Ovary (tissue), 10 donors: ENCODE measurements at places on chromosomes 5 and 9. TPM values are rescaled to one million over a fixed set of nuclear protein-coding genes. Genes with fewer than 3 reads are reported as not detected.

DNA sequence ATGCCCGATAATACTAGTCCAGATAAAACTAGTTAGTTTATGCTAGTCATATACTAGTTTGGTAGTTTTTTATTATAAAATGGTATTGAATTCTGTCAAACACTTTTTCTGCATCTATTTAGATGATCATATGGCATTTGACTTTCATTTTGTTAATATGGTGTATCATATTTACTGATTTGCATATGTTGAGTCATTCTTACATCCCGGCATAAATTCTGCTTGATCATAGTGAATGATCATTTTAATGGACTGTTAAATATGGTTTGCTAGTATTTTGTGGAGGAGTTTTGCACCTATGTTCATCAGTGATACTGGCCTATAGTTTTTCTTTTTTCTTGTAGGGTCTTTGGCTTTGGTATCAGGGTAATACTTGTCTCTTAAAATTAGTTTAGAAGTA is 365.6 kb downstream of the TAF11L14 start:
- no peaks in the 10 kb centered on the region for H3K4me1 ChIP-seq
- no peaks in the 10 kb centered on the region for H3K27me3 ChIP-seq
- no peak overlapping the region for H3K27ac ChIP-seq
- no peaks in the 10 kb centered on the region for H3K36me3 ChIP-seq

CDH9 gene
- not detected for total RNA-seq

- no peaks in the 10 kb centered on the region for H3K27me3 ChIP-seq
- no peak overlapping the region for H3K27ac ChIP-seq
- no peak overlapping the region for H3K4me3 ChIP-seq
- no peaks in the 10 kb centered on the region for H3K4me1 ChIP-seq
- H3K36me3 ChIP-seq, result no peaks in the 10 kb centered on the region
These were observed 9.9 kb upstream of the ALDOB start for GRCh38 chr9:101445353-101446029.

NUTM2G gene
- total RNA-seq, result not detected

GRCh38 chr9:109181284-109181683 is 14.2 kb upstream of the FRRS1L start:
- no peaks in the 10 kb centered on the region for H3K27me3 ChIP-seq
- H3K4me3 ChIP-seq, result no peak overlapping the region
- no peak for DNase-seq
- no peaks in the 10 kb centered on the region for H3K4me1 ChIP-seq
- H3K27ac ChIP-seq, result no peak overlapping the region

- DNase-seq, result no peak
- H3K27me3 ChIP-seq, result no peaks in the 10 kb centered on the region
- no peaks in the 10 kb centered on the region for H3K36me3 ChIP-seq
These were observed 392.5 kb downstream of the TMEM167A start for GRCh38 chr5:82684659-82685058.
